Camera-type eye (tissue), 1 donor: ENCODE measurements at places on chromosomes 11 and 22. TPM values are rescaled to one million over a fixed set of nuclear protein-coding genes. Genes with fewer than 3 reads are reported as not detected.

Gene TNNI2
- total RNA-seq, result 103 TPM

Gene EIF3D
- total RNA-seq, result 272 TPM

Gene MMP3
- total RNA-seq, result not detected

Gene GAS2L1
- 9.0 TPM for total RNA-seq

Gene DDIAS
- total RNA-seq, result 6.8 TPM

Gene PRAME
- not detected for total RNA-seq

Gene GPR83
- 1.3 TPM for total RNA-seq

Gene CRYBA4
- 3,745 TPM for total RNA-seq

Gene RAB38
- total RNA-seq, result 23.6 TPM
